ENCODE measurements at places on chromosomes 5 and 9.

DNA sequence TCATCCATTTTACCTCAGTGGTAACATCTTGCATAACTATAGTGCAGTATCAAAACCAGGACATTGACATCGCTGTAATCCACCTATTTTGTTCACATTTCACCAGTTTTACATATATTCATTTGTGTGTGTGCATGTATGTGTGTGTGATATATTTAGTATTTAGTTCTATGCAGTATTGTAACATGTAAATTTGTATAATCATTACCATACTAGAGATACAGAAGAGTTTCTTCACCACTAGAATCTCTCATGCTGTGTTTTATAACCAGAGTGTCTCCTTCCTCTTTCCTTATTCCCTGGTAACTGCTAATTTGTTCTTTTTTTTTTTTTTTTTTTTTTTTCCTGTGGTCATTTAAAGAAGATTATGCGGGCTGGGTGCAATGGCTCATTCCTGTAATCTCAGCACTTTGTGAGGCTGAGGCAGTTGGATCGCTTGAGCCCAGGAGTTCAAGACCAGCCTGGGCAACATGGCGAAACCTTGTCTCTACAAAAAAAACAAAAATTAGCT, 11.0 kb downstream of the RASA1 start:
- no peak for DNase-seq

DNA sequence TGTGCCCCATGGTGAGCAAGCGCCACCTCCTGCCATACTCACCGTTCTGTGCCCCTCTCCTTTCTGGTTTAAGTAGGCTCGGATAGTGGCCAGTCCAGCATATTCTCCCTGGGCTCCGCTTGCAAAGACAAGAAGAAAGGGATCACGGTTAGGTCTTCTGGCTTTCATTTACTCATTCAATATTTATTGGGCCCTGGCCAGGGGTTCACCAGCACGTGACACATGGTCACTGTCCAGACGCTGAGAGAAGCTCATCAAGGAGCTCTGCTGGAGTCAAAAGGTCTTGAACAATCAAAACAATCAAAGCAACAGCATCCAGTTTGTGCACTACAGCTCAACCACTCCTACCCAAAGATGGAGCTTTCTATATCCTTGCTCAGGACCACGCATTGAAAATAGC, 80.2 kb downstream of the GLDC start:
- no peak for DNase-seq

- DNase-seq, result no peak
These were observed 65.5 kb upstream of the TNC start for GRCh38 chr9:115183436-115183835.

GRCh38 chr9:12798066-12798770, 23.4 kb downstream of the LURAP1L start:
- no peak for DNase-seq

DNA sequence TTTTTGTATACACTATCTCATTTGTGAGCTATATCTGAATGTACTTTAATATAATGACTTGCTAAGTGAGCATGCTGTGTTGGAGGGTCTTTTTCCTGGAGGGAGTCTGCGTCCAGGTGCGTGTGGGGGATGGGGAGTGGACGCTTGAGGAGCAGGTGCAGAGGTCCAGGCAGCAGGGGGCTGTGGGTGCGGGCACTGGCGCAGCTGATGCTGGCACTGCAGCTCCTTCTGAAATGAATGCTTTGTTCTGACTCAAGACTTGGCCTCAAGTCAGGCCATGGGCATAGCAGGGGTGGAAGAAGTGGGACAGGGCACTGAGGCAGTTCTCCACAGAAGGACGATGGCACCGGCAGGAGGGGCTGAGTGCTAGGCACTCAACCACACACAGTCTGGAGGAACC, 165.7 kb upstream of the IRX1 start:
- DNase-seq, result no peak

DNA sequence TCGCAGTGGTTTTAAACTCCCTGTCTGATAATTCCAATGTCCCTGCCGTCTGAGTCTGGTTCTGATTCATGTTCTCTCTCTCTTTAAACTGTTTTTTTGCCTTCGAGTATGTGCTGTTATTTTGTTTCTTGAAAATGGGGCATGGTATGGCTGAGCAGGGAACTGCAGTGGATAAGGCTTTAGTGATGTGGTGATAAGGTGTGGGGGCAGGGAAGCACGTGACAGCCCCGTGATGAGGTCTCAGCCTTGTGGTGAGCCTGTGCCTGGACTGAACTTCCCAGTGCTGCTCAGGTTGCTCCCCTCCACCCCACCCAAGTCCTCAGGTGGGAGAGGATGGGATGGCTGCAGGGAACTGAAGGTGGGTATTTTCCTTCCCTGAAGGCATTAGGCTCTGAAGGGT, 5.5 kb upstream of the ZNF354B start:
- no peak for DNase-seq

- no peak for DNase-seq
These were observed 185.0 kb downstream of the MED10 start for GRCh38 chr5:6193310-6193709.
